Posterior cingulate gyrus (tissue), 11 donors: ENCODE measurements at places on chromosomes 6 and 20.

DNA sequence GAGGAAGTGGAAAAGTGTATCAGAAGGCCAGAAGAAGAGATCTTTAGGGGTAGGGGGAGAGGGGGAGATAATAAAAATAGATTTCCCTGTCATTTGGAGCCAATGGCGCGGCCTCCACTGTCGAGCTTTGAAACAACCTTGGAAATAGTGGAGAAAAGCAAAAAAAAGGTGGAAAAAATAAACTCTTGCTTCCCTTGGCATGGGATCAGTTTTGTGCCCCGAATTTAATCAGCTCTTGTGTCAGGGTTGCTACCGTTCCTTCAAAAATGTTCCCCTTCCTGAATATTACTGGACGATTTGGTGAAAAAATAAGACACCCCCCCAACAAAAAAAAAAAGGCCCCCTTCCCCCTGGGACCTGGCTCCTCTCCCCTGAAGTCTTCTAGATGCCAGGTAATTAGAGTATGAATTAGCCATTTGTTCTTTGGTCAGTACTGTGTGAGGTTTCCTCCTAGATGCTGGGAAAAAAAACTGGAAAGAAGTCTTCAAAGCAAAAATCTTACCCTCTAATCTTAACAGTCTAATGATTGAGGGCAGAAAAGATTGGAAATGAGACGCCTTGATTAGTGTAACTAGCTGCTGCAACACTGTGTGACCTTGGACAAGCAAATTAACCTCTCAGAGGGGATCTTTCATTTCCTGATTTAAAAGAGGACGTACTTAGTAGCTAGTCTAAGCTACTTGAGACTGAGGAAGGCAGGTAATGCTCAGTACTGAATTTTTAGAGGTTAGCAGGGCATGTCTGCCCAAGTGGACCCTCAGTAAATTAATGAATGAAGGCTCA lies 872 bp upstream of the RBM39 start:
- no peak for DNase-seq

GRCh38 chr20:8385247-8385646 lies 253.2 kb downstream of the PLCB1 start:
- peak; percentile 91 for DNase-seq

- DNase-seq = no peak
Measured at GRCh38 chr6:6256886-6257285, 63.6 kb downstream of the F13A1 start.

DNA sequence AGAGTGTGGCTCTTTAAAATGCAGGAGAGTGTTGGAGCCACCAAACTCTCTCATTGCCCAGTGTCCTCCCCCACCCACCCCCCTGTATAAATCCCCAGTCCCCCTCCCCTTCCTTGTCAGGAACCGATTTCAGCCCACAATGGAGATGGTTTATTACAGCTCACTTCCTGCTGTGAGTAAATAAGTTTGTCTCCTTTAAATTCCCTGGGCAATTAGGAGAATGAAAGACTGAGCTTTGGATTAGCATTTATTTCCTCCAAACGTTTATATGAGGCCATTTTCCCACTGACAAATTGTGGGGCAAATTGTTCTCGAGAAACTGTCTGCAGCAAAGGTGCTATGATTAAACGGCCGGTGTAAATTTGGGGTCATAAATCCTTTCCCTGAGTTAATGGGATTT lies 128.8 kb downstream of the DHX35 start:
- no peak for DNase-seq

DNA sequence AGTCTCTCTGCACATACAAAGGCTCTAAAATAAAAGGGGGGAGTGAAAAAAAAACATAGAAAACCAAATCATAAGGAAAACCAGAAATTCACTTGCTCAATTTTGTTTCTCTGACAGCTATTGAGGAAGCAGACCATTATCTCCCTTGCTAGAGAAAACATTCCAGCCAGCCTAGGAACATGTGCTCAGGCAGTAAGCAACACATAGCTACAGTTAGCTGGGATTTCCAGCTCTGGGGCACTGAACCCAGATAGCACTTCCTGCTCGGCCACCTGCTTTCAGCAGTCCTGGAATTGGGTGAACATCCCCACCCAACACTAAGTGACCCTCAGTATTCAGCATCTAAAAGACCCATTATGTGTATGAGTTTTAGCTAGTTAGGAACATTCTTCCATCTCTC lies 61.3 kb downstream of the TNFRSF21 start:
- DNase-seq = no peak

DNA sequence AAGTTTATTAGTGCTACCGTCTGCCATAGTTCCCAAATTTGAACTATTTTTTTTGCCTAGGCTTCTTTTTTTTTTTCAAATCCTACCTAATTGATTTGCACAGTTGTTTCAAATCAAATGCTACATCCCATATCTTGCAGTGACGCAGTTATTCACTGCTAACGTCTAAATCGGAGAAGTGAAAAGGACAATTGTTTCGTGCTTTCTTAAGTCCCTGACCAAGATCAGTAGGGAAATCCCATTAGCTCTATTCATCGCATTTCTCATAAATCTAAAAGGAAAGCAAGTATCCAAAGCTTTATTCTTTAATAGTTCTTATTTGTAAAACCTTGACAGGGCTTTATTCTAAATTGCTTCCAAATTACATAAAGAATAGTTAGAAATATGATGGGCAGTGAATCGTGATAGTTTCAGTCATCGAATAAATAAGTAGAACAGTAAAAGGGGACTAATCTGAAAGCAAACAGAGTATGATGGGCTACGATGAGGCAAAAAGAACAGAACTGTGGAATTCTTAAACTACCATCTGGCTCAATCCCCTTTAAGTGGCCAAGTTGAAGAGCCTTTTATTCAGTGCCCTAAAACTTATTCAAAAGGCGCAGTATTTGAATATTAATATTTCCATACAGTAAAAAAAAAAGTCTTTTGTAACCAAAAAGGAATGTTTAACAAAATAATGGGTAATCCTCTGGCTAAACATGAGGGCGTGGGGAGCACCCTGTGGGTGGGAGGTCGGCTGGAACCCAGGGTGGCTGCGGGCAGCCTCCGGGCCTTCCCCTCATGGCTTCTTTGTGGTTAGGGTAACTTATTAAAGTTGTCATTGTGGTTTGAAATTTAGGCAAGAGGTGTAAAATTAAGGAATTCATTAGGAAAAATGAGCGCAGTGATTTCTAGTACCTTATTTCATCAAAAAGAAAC lies 3.0 kb upstream of the ARID1B start:
- DNase-seq = no peak

GRCh38 chr6:37965964-37966676 lies 146.6 kb downstream of the ZFAND3 start:
- no peak for DNase-seq

GRCh38 chr20:36251426-36251825 lies 15.1 kb downstream of the AAR2 start:
- no peak for DNase-seq

DNA sequence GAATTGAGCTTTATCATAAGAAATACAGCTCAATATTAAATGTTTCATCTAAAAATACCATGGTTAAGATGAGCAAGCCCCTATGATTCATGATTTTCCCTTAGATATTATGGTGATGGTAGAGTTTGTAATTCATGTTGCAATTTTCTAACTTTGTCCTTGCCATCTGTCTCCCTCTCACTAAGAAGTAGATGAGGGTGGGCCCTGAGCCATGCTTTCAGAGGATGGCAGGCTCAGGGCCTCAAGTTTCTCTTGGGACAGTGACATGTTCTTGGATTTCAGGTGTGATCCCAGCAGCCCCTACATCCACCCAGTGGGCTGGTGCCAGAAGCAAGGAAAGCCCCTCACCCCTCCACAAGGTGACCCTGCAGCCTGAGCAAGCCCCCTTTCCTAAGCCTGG lies 25.6 kb downstream of the L3MBTL1 start:
- DNase-seq = no peak

GRCh38 chr6:14549304-14549770 lies 431.8 kb downstream of the CD83 start:
- peak; percentile 36 for DNase-seq

- no peak for DNase-seq
Measured at GRCh38 chr6:116210750-116211425, 43.0 kb downstream of the TSPYL4 start.

DNA sequence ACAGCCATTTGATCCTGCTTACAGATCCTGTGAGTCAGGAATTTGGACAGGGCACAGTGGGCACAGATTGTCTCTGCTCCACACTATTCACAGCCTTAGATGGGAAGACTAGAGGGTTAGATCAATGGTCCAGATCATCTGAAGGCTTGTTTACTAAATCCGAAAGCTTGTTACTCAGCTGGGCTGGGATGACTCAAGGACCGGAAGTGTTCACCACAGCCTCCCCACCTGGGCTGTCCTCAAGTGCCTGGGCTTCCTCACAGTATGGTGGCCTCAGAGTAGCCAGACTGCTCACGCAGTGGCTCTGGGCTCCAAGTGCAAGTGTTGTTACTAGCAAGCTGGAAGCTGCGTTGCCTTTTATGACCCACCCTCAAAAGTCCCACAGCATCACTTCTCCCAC lies 75.4 kb upstream of the INSM1 start:
- DNase-seq = no peak
